Uterus (tissue), 4 donors: ENCODE measurements at places on chromosomes 1 and 21. TPM values are rescaled to one million over a fixed set of nuclear protein-coding genes. Genes with fewer than 3 reads are reported as not detected.

- H3K4me1 ChIP-seq, result peaks cover 7% of the 10 kb centered on the region
- no peaks in the 10 kb centered on the region for H3K27me3 ChIP-seq
- H3K36me3 ChIP-seq, result no peaks in the 10 kb centered on the region
- DNase-seq, result no peak
- H3K4me3 ChIP-seq, result no peak overlapping the region
- H3K27ac ChIP-seq, result peak overlapping the region; percentile 95
These were observed 15.9 kb upstream of the BTG2 start for GRCh38 chr1:203289281-203289981.

GRCh38 chr1:19115082-19115808, 94.8 kb downstream of the UBR4 start:
- no peak overlapping the region for H3K27ac ChIP-seq
- H3K4me3 ChIP-seq, result no peak overlapping the region
- H3K27me3 ChIP-seq, result no peaks in the 10 kb centered on the region
- no peak for DNase-seq
- H3K4me1 ChIP-seq, result no peaks in the 10 kb centered on the region

GRCh38 chr1:90200646-90201205, 205.8 kb downstream of the ZNF326 start:
- H3K27me3 ChIP-seq, result no peaks in the 10 kb centered on the region
- H3K4me3 ChIP-seq, result no peak overlapping the region
- no peak overlapping the region for H3K27ac ChIP-seq
- no peaks in the 10 kb centered on the region for H3K36me3 ChIP-seq

GRCh38 chr1:248625971-248626370, 8.9 kb downstream of the OR2T11 start:
- no peak overlapping the region for H3K27ac ChIP-seq
- no peaks in the 10 kb centered on the region for H3K4me1 ChIP-seq
- H3K27me3 ChIP-seq, result no peaks in the 10 kb centered on the region
- H3K36me3 ChIP-seq, result no peaks in the 10 kb centered on the region

DNA sequence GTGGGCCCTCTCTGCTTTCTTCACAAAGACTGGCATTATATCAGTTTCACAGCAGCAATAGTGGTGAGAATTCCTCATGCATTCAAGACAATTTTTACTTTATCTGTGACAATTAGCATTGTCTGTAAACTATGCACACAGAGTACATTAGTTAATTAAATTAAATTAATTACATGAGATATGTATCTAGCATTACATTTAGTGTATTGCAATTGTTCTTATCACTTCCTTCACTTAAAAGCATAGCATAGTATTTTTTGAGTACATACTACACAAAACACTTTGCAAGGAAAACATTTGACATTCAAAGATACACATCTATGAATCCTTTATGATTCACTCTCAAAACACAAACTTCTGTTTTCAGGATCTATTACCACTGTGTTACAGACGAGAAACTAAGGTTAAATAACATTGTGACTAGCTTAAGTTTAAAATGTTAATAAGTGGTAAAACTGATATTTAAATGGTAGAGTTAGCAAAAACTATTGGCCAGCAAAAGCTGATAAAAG, 1542.6 kb downstream of the PLA2G4A start:
- no peak for DNase-seq
- H3K36me3 ChIP-seq, result no peaks in the 10 kb centered on the region
- no peak overlapping the region for H3K27ac ChIP-seq

- no peak overlapping the region for H3K27ac ChIP-seq
- H3K4me1 ChIP-seq, result no peaks in the 10 kb centered on the region
- no peaks in the 10 kb centered on the region for H3K27me3 ChIP-seq
- no peaks in the 10 kb centered on the region for H3K36me3 ChIP-seq
- DNase-seq, result no peak
These were observed 183.4 kb downstream of the ZNF281 start for GRCh38 chr1:200226268-200226968.

- H3K4me1 ChIP-seq, result no peaks in the 10 kb centered on the region
- H3K27me3 ChIP-seq, result no peaks in the 10 kb centered on the region
- DNase-seq, result no peak
- H3K36me3 ChIP-seq, result no peaks in the 10 kb centered on the region
These were observed 61.2 kb downstream of the ERI3 start for GRCh38 chr1:44293761-44294315.

MMP23B gene
- 10.0 TPM for total RNA-seq

FCMR gene
- total RNA-seq, result 1.7 TPM

RGS8 gene
- not detected for total RNA-seq

HES2 gene
- total RNA-seq, result not detected

RORC gene
- 0.51 TPM for total RNA-seq
